ENCODE measurements at places on chromosomes 16 and 17.

GRCh38 chr17:36773039-36773438, 164.2 kb upstream of the LHX1 start:
- DNase-seq, result no peak

- DNase-seq, result no peak
These were observed 35.5 kb upstream of the TMEM92 start for GRCh38 chr17:50238601-50239280.

GRCh38 chr16:82924075-82924854, 297.5 kb downstream of the CDH13 start:
- DNase-seq, result no peak

- DNase-seq, result no peak
These were observed 143.7 kb downstream of the CDH8 start for GRCh38 chr16:61892531-61892930.

DNA sequence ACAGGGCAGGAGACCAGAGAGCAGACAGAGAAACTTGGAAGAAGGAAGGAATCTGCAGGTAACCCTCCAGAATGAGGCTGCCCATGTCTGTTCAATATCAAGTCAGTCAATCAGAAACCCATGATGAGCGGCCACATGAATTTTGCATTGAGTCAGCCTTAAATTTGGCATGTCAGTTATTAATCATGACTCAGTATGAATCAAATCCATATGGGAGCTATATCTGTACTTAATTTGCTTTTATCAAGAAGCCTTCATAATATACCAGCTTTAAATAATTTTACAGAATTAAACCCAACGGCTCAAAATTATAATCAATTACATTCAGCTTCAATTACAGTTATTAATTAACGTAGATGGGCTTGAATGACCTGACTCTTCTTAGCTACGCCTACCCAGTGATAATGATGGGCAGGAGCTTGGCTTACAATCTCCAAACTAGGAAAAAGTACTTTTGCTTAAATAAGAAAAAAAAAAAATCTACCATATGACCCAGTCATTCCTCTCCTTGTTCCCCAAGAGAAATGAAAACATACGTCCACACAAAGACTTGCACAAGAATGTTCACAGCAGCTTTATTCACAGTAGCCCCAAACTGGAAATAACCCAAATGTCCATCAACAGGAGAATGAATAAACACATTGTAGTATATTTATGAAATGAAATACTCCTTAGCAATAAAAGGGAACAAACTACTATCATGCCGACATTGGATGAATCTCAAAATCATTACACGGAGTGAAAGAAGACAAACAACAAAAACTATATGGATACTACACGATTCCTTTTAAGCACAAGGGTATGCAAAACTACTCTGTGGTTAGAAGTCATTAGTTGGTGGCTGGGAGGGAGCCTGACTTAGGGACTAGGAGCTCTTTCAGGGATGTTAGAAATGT, 48.6 kb downstream of the SLC39A11 start:
- no peak for DNase-seq

DNA sequence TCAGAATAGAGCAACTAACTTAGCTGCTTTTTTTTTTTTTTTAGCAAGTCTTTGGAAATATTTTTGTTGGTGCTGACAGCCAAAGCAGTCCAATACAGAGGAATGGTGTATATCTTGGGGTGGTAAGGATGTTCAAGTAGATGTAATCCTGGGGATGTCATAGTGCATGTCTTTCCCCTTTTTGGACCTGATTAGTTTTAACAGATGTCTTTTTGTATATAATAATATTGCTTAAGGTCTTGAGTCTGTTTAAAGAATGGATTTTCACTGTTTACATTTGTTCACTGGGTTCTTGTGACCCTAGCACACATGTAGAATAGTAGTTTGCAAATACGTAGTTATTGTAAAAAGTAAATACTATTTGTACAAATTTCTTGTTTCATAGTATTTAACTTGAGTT, 7.9 kb downstream of the TAF15 start:
- DNase-seq, result no peak

GRCh38 chr16:30025156-30025555, 2.2 kb downstream of the C16orf92 start:
- DNase-seq, result no peak

DNA sequence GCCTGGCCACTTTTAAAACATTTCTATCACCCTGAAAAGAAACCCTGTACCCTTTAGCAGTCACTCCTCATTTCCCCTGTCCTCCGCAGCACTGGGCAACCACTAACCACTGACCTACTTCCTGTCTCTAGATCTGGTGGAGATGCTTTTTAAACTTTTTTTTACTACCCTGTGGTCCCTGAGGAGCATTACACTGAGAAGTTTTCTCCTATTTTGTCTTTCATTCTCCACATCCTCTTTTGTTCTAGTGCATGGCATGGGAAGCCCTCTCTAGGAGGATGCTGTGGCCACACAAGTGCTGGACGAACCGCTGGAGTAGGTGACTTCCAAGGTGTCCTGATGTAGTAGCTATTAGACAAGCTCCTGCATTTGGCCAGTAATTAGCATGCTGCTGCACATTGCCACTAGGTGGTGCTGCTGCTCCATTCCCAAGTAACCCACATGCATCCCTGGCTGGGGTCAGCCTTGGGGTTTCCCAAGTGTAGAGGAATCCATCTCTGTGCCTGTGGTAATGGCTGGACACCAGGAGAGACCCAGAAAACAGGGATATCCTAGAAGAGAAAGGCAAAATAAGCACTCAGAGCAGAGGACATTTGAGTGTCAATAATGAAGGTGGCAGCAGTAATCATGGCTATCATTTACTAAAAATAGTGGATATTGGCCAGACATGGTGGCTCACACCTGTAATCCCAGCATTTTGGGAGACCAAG, 143.8 kb upstream of the CRHR1 start:
- no peak for DNase-seq

DNA sequence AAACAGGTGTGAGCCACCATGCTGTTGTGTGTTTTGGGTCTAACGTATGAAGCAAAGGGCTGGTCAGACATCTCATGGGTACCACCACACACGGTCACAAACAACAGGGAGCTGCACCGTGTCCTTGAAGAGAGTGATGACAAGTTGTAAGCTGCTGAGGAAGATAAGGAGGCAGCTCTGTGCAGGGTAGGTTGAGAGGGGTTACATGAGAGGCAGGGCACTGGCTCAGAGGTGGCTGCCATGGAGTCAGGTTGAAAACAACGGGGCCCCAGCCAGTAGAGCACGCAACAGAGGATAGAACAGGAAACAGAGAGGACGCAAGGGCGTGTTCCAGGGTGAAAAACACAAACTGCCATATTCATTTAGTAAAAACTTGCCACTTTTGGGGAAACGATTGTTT, 52.2 kb downstream of the TRARG1 start:
- peak; percentile 53 for DNase-seq

GRCh38 chr17:28540231-28540630, 12.2 kb downstream of the UNC119 start:
- DNase-seq, result no peak

DNA sequence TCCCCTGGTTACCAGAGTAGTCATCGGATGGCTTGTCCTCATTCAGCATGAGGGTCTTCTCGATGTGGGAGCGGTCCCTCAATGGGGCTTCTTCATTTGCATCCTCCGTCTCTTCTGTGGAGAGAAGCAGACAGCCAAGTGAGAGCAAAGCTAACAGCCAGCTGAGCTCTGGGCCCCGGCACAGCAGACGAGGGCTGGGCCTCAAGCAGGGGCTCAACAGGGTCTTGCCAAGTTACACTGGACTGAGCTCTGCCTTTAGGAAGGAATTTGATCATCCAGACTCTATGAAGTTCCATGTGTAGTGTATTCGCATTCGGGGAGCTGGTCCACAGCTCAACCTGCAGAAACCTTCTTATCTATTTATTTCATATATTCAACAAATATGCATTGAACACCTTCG, 37.4 kb downstream of the SRL start:
- no peak for DNase-seq

- DNase-seq, result no peak
These were observed 137.6 kb upstream of the RCVRN start for GRCh38 chr17:10042589-10043244.

DNA sequence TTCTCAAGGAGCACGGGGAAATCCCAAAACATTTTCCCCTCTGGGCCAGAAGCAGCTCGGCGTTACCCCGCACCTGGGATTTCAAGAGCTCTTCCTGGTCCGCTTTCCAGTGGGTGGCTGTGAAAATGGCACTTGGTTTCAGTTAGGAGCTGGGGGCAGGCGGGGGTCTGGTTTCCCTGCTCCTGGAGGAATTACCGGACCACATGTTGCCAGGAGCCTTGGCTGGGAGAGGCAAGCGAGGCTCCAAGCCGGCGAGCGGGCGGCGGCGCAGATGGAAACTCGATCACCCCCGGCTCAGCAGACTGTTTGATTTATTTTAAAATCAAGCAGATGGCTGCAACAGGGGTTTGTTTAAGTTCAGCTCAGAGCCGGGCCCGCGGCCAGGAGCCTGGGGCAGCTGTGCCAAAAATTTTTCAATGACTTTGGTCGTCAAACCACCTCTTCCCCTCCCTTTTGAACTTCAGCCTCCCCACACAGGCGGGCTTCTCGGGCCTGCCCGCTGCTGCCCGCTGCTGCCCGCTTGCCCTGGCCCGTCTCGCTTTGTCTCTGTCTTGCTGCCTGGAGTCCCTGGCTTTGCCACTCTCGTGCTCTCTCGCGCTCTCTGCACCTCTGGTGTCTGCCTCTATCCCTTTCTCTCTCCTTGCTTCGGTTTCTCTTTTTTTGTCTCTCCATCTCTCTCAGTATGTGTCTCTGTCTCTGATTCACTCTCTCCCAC, 108.0 kb upstream of the CIBAR2 start:
- no peak for DNase-seq

GRCh38 chr17:27538156-27538955, 82.1 kb downstream of the KSR1 start:
- DNase-seq, result no peak

GRCh38 chr17:80006339-80006720, 29.3 kb downstream of the TBC1D16 start:
- DNase-seq, result no peak

- no peak for DNase-seq
These were observed 126.0 kb downstream of the HS3ST3A1 start for GRCh38 chr17:13475574-13476223.

GRCh38 chr17:65268832-65269231, 131.7 kb downstream of the RGS9 start:
- no peak for DNase-seq

GRCh38 chr17:54945671-54946070, 22.8 kb downstream of the COX11 start:
- no peak for DNase-seq

GRCh38 chr17:1260770-1261161, 9.5 kb upstream of the BHLHA9 start:
- no peak for DNase-seq

DNA sequence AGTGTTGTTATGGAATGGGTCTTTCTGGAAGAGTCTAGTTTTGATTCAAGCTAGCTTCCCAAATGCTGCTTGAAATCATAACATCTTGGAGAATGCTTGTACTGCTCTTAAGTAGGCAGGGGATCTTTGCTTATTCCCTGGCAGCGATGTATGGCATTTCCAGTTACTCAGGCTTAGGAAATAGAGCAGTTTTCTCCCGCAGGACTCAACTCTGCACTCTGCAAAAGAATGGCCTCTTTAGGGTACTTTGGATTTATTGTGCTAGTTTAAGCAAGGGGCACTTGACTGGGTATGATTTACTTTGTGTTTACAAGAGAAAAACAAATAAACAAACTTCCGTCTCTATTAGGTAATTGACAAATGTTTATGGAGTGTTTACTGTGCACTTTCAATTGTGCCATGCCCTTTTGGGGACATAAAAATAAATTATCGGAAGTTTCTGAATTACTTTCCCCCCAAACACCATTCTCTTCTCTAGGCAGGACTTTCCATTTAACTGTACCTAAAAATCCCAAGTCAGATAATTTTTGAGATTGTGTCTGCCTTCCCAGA, 164.0 kb downstream of the MAP2K6 start:
- DNase-seq, result no peak

GRCh38 chr17:76903631-76904030, 35.4 kb downstream of the MGAT5B start:
- DNase-seq, result no peak

GRCh38 chr17:71902894-71903506, 217.8 kb upstream of the SOX9 start:
- no peak for DNase-seq

GRCh38 chr17:54992797-54993639, 24.5 kb downstream of the STXBP4 start:
- DNase-seq, result peak; percentile 58

DNA sequence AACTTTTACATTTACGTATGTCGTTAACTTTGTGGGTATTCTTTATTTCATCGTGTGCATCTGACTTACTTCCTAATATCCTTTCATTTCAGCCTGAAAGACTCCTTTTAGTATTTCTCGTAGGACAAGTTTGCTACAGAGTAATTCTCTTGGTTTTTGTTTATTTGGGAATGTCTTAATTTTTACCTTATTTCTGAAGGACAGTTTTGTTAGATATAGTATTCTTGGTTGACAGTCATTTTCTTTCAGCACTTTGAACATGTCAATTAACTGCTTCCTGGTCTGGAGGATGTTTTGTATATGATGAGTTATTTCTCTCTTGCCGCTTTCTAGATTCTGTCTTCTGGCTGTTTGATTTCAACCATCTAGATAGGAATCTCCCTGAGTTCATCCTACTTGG, 109.2 kb upstream of the NACA2 start:
- peak; percentile 12 for DNase-seq

DNA sequence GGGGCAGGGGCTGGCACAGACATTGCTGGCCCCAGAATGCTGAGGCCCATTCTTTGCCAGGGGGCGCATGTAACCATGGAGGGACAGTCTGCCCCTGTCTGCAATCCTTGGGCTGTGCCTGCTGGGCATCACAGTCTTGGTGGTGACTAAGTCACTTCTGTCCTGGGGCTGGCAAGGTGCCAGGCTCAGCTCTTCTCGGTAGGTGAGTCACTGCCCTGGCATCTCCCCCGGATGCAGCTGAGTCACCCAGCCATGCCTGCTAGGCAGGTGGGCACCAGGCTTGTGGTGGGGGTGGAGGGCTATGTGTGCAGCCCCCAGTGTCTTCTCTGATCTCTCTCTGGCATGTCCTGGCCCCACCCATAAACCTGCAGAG, 5.6 kb downstream of the RARA start:
- DNase-seq, result peak; percentile 87

- no peak for DNase-seq
These were observed 28.6 kb downstream of the TRPV3 start for GRCh38 chr17:3528880-3529511.

GRCh38 chr17:39772987-39773934, 35.5 kb downstream of the GRB7 start:
- no peak for DNase-seq

DNA sequence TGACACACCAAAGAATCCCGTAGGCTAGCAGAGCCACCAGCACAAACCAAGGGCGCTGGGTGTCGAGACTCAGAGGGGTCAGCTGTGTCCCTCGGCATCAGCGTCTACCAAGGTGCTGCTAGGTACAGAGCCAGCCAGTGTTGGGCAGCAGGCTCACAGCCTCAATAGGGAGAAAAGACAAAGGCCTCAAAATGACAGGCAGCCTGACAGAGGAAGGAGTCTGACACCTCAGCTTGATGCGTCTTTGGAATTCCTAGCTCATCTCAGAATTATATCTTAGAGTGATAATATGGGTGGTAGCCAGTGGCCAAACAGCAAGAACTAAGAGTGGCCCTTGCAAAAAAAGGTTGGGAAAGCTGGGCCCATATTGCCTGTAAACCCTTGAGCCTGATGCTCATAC, 45.9 kb downstream of the HS3ST3B1 start:
- DNase-seq, result no peak

GRCh38 chr16:15807603-15808009, 49.2 kb downstream of the MYH11 start:
- no peak for DNase-seq
